ENCODE measurements at places on chromosomes 1 and 21.
A peak's percentile ranks its signal among the peaks of the same experiment; 100 is the strongest.

GRCh38 chr1:202227997-202228401 is 34.4 kb downstream of the LGR6 start:
- DNase-seq: no peak

- DNase-seq: no peak
Observed at GRCh38 chr1:16122916-16123315, 33.0 kb downstream of the EPHA2 start.

DNA sequence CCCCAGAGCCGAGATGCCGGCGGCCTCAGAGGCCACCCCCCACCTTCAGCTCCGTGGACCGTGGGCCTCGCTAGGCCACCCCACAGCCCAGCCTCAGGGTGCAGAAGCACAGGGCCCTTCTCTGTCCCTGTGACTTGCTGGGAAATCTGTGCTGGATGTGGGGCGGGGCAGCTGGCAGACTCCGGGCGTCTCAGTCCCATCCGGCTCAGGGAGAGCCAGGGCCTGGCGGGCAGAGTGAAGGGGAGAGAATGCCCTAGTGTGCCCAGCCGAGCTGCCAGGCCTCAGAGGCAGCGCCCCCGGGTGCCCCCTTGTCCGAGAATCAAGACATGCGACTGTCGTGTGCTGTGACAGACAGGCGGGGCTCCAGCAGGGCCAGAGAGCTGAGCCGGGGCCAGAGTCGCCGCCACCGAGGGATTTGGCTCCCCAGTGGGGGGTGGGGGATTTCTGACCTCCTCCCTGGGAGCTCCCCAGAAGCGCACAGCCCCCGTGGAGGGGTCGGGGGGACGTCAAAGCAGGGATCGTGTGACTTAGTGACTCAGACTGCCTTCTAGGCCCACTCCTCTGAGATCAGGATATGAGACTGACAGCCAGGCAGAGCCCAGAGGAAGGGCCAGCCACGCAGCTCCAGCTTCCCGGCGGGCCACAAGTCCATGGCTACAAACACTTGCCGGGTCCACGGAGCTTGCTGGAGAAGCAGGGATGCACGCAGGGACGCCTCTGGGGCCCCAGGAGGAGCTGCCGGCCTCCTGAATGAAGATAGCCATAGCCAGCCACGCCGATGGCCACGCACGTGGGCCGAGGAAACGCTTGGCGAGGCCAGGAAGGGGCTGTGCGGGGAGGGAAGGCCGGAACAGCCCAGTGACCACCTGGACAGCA is 11.9 kb downstream of the COL6A1 start:
- DNase-seq: peak; percentile 10

DNA sequence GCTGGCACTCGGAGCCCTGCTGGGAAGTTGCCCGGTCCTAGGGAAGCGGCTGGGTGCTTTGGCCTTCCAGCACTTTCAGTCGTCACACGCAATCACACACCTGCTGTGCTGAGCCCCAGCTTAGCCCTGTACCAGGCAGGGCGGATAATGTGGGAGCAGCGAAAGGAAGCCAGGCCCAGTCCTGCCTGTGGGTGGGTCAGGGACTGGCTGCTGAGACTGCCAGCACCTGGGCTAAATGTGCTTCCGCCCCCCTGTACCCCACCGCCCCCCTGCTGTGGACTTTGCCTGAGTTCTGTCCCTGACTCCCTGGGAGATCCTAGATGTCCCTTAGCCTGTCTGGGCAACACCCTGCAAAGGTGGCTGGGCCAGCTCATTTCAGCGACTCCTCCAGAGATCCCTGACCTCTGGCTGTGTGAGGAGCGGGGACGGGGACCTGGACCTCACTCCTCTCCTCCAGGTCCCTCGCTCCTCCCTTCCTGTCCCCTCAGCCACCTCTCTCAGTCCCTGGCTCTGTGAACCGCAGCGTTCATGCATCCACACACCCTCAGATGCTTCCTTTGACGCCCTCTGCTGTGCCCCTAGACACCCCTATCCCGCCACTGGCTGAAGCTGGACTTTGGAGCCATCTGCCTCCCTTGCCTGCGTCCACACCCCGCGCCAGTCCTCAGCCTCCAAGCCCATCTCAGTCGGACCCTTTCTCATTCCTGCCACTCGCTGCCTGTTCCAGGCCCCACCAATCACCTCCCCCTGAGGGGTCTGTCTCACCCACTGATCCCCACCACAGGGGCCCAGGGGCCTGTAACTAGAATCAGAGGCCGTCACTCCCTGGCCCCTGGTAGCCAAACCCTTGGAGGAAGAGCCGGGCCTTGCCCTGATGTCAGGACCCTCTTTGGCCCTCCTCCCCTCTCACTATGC is 1.4 kb downstream of the MMEL1 start:
- DNase-seq: no peak

GRCh38 chr1:234969581-234970400 is 158.8 kb downstream of the TOMM20 start:
- DNase-seq: no peak

GRCh38 chr1:154669464-154670282 is 61.7 kb upstream of the ADAR start:
- DNase-seq: peak; percentile 74

DNA sequence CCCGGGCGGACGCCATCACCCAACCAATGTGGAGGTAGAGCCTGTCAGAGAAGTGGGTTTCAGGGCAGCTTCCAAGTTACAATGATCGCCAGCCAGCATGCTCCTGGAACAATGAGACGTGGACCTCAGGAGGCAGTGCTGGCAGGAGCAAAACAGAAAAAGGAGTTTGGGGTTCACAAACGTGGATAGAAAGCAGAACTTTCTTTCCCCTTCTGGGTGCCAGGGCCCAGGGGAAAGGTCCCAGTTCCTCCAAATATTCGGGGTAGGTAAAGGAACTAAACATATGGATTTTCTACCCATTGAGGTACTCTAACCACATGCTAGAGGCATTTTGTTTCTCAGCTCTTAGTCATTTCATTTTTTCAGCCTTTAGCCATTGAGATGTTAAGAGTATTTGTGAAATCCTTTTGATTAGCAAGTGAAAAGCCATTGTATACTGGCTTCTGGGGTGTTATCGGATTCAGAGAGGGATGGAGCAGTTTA is 488.4 kb upstream of the ADGRL2 start:
- DNase-seq: no peak

- DNase-seq: peak; percentile 65
Observed at GRCh38 chr1:226001963-226002666, 3.0 kb upstream of the SDE2 start.

DNA sequence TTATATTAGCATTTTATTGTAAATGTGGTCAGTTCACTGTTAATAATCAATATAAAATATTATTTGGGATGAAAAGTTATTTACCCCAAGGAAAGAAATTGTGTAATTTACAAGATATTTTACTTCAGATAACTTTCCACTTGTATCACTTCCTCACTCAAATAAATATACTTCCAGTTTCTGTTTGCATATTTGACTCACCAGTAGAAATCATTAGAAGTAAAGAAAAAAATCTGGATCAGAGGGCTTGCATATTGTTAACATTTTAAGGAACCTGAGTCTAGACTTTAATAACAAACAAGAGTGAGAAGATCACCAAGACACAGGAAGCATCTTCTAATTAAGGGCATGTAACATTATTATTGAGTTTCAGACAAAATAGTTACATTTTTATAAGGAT is 347 bp upstream of the KRTAP20-4 start:
- no peak for DNase-seq

GRCh38 chr1:91683598-91683951 is 182.9 kb downstream of the CDC7 start:
- DNase-seq: no peak

GRCh38 chr1:56461158-56462127 is 117.9 kb downstream of the PLPP3 start:
- no peak for DNase-seq

DNA sequence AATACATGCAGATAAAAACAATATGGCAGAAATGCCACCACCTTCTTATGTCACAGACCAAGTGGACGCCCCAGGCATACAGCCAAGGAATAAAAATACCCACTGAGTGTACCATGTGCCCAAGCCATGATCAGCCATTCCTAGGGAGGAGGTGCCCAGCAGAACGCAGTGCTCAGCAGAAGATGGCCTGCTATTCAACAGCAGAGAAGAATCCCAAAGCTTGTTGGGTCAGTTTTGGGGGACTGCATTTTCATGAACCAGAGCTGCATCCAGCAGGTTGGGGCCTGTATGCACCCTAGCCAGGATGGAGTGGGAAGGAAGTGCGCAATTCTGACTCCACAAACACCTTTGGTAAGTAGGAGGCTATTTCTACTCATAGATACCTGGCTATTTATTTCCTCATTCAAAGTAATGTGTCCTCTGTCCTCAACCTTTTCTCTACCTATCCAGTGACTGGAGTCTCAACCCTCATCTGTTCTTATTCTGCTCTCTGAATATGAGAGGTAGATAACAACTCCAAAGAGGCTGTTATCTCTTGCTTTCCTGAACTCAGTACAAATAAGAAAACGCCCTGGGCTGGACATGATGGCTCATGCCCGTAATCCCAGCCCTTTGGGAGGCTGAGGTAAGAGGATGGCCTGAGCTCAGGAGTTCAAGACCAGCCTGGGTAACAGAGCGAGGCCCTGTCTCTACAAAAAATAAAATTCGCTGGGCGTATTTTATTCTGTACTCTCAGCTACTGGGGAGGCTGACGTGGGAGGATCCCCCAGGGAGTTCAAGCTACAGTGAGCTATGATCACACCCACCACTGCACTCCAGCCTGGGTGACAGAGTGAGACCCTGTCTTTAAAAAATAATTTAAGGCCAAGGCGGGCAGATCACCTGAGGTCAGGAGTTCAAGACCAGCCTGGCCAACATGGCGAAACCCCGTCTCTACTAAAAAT is 2.5 kb upstream of the PLEKHM2 start:
- DNase-seq: no peak

GRCh38 chr1:177124577-177125278 is 39.8 kb downstream of the ASTN1 start:
- no peak for DNase-seq

GRCh38 chr1:171116676-171117075 is 26.0 kb downstream of the FMO3 start:
- no peak for DNase-seq

- no peak for DNase-seq
Observed at GRCh38 chr1:117753652-117754051, 147.8 kb downstream of the TENT5C start.

- no peak for DNase-seq
Observed at GRCh38 chr1:108027389-108027788, 62.4 kb upstream of the VAV3 start.

- DNase-seq: no peak
Observed at GRCh38 chr1:227388214-227389168, 70.2 kb upstream of the CDC42BPA start.

GRCh38 chr1:153342178-153342577 is 6.5 kb downstream of the PGLYRP4 start:
- no peak for DNase-seq

DNA sequence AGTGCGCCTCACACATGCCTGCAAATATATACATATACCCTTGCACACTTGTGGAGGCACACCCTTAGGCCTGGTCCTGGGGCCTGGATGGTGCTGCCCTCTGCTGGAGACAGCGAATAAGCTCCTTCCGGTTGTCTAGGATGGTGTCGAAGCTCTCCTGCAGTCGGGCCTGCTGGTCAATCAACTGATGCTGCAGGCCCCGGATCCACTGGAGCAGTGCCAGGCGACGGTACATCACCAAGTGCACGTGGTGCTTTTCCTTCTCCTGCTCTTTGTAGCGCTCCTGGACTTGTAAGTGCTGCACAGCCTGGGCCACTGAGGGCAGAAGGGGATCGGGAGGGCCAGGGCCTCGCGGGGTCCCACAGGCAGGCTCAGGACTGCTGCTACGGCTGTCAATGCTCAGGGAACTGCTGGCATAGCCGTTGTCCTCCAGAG is 3.1 kb downstream of the C1orf216 start:
- peak; percentile 77 for DNase-seq

DNA sequence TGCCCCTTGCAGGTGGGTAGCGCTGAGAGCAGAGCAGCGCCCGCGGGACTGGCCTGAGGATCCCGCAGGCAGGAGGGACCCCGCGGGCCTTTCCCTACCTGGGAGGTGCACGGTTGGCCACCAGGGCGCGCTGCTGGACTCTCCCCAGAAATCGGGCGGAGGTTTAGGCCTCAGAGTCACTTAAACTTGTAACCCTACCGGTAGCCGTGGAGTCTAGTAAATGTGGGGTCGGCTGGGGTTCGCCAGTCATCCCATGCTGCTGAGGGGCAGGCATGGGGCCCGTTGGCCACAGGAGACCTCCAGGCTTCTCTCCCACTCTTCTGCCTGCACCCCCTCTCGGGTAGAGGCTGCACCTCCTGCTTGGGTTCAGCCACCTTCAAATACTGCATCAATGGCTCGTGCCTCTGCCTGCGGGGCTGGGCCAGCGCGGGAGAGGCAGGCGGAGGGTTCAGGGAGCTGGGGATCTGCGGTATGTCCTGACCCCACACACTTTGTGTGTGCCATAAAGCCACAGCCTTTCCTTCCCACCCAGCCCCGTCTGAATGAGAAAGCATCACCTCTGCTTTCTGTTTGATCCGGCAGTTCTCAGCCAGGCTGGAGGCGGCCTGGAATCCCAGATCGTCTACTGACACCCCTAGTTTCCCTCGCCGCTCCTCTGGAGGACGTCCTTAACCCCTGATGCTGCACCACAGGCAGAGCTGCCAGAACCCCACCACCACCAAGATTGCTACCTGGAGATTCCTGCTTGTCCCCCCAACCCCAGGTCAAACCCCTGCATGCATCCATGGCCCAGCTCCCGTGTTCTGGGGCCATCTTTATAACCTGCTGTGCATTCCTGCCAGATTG is 12.3 kb upstream of the GSTM4 start:
- peak; percentile 89 for DNase-seq

DNA sequence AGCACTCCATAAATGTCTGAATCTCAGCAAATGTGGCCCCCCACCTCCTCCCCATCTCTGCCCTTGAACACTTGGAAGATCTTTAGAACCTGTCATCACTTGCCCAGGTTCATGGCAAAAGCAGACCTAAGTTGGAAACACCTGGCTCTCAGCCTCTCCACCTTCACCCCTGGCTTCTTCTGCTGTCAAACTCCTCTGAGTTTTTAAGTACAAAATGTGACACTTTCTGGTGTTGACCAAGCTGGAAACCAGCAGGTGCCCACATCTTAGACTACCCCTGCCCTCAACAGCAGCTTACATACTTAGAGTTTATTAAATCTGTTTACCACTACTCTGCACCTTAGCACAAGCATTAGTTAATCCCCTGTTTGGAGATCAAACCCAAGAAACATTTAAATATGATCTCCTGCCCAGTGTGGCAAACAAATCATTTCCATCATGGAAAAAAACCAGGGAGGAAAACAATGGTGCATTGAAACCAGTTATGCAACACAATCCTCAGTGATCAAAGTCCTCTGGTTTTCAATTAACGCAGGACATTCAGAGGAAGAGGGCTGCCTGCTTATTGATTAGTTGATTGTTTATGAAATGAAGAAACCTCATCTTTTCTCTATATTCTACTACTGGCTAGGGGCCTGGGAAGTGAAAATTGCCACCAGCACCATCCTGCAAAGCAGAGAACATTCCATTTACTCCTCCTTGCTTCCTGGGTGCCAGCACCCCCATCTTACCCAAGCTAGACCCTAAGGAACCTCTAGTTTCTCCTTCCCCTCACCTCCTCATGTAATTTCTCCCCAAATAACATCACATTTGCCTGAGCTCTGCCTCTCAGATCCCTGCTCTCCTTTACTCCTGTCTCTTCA is 139.4 kb upstream of the RAB4A start:
- no peak for DNase-seq

DNA sequence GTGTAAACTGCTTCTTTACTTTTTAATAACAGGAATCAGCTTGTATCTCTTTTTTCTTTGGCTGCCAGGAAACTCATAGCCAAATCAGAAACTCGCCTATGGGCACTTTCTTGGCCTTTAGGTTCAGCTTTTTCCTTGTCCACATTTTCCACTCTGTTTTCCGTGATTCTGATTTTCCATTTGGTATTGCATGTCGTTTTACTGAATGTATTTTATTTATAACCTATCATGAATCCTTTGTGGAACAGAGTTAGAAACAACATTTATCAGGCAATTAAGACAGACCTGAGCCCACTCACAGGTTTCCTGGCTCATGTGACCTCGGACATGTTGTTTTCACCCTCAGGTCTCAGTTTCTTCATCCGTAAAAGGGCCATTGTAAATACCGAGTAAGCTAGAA is 5.3 kb upstream of the ECE1 start:
- DNase-seq: no peak
